WERI-Rb-1 (cell line): ENCODE measurements at places on chromosomes 5 and 9.

- no peak for DNase-seq
Measured at GRCh38 chr9:35029852-35030251, 40.3 kb downstream of the DNAJB5 start.

GRCh38 chr9:97855486-97855875, 2.5 kb downstream of the FOXE1 start:
- no peak for DNase-seq

DNA sequence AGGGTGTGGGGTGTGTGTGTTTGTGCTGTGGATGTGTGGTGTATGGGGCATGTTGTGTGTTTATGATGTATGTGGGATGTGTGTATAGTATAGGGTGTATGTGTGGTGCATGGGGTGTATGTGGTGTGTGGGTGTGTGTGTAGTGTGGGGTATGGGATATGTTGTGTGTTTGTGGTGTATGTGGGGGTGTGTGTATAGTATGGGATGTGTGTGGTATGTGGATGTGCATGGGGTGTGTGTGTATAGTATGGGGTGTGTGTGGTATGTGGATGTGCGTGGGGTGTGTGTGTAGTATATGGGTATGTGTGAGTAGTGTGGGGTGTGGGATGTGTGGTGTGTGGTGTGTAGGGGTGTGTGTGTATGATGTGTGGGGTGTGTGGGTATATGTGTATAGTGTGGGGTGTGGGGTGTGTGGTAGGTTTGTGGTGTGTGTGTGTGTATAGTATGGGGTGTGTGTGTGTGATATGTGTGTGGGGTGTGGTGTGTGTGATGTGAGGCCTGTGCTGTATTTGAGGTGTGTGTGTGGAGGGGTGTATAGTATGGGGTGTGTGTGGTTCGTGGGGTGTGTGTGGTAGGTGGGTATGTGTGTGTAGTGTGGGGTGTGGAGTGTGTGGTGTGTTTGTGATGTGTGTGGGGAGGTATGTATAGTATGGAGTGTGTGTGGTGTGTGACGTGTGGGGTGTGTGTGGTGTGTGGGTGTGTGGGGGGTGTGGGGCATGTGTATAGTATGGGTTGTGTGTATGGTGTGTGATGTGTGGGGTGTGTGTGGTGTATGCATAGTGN, 10.5 kb downstream of the ECSCR start:
- DNase-seq, result no peak

DNA sequence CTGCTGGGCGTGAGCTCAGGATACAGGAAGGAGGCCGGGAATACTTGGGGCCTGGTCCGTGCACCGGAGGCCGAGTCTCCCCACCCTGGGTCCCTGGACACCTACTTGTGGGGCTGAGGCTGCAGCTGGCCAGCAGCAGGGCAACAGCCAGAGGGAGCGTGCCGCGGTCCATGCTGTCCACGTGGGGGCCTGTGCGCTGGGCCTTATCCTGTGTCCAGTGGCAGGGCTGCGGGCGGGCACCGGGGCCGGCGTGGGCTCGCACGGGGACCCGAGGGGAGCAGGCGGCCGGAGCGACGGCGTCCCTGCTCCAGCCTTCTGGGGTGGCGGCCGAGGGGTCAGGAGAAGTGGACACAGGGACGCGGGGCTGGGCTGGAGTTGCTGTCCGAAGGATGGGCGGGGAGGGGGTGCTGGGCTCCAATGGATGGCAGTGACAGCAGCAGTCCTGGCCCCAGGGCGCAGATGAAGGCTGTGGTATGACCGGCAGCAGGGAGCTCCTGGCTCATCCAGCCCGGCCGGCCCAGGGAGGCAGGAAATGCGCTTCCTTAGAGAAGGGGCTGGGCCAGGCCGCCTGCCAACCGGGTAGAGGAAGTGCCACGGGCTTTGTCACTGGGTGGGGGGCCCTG, at the start of gene ENG:
Gene ENG (minus strand): TSS at position 475 of the 623 bp plus-strand sequence. CDS start 303 bp downstream, at position 172.
- DNase-seq, result no peak

DNA sequence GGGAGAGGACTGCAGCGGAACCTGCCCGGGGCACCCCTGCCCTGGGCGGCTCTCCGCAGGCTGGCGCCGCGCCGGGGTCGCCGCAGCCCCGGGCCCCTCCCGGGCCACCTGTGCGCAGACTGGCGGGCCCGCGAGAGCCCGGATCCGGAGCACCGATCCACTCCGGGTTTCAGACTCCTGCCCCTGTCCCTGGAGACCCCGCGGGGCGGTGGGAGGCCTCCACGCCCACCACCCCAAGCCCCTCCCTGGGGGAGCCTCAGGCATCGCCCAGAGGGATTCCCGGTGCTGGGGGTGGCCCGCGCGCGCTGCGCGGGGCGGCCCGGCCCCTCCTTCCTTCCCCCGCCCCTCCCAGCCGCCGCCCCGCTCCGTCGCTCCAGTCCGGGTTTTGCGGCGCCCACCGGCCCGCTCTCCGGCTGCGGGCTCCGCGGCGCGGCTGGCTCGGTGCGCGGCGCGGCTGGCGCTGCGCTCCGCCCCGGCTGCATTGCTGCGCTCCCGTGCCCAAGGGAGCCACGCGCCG, at the start of gene UNC5A:
Gene UNC5A (plus strand): TSS at position 479 of the 517 bp plus-strand sequence. CDS start 192 bp downstream, outside the sequence.
- DNase-seq, result peak; percentile 86

GRCh38 chr5:179377421-179378115, 32.3 kb upstream of the ADAMTS2 start:
- DNase-seq, result no peak

DNA sequence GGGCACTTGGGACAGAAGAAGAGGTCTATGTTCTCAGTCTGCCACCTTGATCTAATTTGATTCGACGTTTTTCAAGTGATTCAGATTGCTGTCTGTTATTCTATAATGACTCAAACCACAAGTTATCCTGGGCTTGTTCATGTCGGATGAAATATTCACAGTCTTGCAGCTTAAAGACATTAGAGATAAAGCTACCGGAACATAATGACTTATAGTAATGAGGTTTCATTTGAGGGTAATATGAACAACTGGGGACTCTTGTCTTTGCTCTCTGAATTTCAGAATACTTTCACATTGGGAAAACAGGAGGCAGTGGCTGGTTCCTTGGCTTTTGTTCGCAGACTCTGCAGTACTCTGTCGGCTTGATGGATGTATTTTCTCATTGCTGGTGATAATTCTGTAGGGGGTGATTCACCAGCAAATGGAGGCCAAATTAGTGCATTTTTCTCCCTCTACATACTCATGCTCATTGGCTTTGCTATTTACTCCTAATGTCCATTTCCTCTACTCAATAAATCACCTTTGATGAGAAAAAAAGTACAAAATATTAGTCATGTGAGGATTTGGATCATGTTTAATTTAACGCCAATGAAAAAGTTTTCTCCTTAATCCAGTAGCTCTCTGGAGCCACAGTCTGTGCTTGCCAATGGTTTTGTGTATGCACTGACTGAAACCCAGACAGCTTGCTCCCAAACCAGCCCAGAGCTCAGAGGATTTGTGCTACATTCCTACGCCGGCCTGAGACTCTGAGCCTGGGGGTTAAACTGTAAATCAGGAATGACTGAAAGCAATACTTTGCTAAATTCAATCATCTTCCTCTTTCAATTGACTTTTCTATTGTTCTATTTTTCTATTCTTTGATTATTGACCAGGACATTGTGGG, 154.7 kb upstream of the ANKH start:
- no peak for DNase-seq

DNA sequence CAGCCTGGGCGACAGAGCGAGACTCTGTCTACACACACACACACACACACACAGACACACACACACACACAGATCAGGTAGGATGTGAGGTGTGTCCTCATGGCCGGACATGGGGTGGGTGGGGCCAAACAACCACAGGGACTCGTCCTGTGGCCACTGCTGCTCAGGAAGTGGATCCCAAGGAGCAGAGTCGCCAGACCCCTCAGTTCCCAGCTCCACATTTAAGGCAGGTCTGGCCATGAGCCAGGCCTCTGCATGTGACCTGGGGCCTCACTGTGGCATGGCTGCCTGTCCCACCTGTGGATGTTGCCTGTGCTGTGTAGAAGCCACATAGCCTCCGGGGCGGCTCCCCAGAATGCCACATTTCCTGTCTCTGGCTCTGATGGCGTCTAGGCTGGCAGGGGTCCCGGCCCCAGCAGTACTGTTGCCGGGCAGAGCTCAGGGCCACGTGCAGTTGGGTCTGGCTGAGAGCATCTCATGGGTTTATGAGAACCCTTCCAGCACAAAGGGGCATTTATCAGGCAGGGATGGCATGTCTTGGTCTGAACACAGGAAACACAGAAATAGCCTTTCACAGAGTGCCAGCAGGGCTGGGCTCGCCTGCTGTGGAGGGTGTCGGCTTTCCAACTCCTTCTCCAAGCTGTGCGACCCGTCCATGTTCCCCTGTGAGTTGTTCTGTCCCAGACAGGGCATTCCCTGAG, 9.9 kb upstream of the NINJ1 start:
- DNase-seq, result no peak

- no peak for DNase-seq
Measured at GRCh38 chr9:116789081-116789480, 102.0 kb downstream of the TRIM32 start.

- no peak for DNase-seq
Measured at GRCh38 chr5:157484768-157485167, 24.8 kb downstream of the NIPAL4 start.

GRCh38 chr9:102642651-102643050, 352.5 kb upstream of the CYLC2 start:
- no peak for DNase-seq

DNA sequence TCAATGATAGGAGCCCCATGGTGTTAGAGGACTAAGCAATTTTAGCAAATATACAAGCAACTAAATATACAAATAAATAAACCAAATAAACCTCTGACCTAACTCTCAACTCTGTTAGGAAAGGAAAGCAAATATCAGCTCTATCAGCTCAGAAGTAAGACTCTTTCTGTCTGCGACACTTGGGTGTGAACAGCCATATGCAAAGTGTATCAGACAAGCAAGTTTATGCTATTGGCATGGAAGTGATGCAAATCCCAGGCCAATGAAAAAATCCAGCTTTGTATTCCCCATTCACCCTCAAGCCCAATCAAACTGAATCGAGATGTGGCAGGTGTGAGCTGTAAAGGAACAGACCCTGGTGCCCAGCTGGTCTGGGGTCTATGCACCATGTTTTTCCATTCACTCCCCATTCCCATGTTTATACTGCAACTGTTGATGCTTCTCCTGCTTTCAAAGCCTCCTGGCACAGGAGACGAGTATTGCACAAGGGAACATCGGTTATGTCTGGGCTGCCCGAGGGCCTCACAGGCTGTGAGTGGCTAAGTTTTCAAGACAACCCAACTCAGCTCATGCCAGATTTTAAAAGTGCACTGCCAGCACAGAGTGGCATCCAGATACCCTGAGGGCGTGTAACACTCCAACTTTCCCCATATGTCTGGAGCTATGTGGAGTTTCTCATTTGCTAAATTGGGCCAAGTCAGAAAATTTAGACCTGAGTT, 73.1 kb downstream of the FEM1C start:
- no peak for DNase-seq

GRCh38 chr9:8419596-8420275, 620.2 kb upstream of the DMAC1 start:
- no peak for DNase-seq

GRCh38 chr5:139177809-139178588, 20.2 kb downstream of the SIL1 start:
- DNase-seq, result no peak

DNA sequence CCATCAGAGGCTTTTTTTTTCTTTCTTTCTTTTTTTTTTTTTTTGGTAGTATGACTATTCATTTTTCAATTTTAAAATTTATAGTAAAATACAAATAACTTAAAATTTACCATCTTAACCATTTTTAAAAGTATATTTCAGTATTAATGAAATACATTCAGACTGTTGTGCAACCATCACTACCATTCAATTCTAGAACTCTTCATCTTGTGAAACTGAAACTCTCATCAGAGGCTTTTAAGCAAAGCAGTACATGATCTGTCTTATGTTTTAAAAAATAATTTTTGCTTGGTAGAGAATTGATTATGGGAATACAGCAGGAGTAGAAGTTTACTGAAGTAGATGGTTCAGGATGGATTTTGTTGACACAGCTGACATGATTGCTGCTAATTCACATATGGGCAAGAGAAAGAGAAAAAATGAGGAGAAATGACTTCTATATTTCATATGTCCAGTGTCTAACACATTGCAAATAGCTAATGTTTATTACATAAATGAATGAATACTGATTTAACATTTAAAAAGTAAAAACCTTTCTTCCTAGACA, 13.4 kb downstream of the ELOVL7 start:
- no peak for DNase-seq

GRCh38 chr5:67010684-67011409, 185.8 kb downstream of the CD180 start:
- no peak for DNase-seq

GRCh38 chr5:51731421-51732029, 348.3 kb downstream of the ISL1 start:
- no peak for DNase-seq

DNA sequence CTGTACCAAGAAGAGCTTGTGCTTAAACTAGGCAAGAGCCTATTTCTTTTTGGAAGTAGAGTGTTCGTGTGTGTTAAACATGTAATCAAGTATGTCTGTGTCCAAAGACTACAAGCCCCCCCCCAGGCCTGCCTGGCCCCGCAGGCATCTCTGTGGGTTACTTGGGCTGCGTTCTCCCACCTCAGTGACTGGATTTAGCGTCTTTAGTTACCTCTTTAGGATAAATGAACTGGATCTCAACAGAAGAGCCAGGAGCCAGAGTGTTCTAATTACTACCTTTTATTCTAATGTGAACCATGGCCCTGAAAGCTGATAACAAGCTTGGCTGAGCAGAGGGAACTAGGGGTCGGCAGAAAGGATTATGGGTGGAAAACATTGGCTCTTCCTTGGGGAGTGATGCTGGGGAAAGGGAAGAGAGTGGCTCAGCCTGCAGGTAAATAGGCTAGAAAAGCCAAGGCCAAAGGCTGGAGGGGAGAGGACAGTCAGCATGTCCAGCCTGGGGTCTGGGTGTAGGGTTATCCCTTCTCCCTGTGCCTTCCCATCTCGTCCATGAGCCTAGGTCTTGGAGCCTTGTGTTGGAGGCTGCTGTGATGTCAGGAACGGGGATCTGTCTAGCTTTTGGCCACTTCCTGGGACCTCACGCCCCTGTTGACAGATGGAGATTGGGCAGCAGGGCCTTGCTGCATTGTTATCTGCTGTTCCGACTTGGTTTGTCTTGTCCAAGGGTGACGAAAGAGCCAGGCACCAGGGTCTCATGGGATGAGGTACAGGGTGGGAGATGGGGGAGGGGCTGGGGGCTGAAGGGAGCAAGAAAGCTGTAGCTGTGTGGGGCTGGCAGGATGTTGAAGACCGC, 11.1 kb downstream of the CD74 start:
- DNase-seq, result no peak

DNA sequence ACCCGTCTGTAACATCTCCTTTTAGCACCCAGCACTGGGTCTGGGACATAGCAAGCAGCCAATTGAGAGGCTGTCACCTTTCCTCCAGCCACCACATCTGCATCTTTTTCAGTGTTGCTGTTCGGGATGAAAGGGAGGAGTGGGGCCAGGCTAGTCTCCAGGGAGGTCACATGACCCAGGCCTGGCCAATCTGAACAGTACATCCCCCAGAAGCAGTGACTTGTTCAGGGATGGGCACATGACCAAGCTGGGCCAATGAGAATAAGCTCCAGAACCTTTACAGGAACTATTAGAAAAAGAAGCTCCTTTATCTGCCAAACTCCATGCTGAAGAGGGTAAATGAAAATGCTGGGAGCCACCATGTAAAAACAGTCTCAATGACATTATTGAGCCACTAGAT, 359.0 kb downstream of the SLIT3 start:
- no peak for DNase-seq
